CD4-positive, alpha-beta T cell treated with Interleukin-2 at 100 ng/mL for 4 hours (primary cell): ENCODE measurements at places on chromosomes 1 and 21.
A peak's percentile ranks its signal among the peaks of the same experiment; 100 is the strongest.

DNA sequence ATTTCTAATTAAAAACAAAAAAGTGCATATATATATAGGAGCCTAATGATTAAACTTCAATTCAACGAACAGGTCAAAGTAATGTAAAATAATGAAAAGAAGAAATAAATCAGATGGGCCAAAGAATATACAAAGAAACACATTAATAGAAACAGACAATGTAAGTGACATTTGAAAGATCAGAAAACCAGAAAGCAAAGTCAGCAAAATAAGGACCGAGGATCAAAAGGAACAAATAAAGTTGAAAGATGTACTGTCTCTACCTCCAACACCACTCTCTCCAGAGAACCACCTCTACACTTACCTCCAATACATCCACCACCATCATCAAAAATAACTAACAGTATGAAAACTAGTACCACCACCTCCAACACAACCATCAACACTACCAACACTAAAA lies 1226.3 kb upstream of the NCAM2 start:
- DNase-seq, result no peak

GRCh38 chr1:59477286-59477685 lies 180.4 kb downstream of the FGGY start:
- DNase-seq, result peak; percentile 21

GRCh38 chr1:63829349-63830327 lies 55.8 kb downstream of the ROR1 start:
- no peak for DNase-seq

DNA sequence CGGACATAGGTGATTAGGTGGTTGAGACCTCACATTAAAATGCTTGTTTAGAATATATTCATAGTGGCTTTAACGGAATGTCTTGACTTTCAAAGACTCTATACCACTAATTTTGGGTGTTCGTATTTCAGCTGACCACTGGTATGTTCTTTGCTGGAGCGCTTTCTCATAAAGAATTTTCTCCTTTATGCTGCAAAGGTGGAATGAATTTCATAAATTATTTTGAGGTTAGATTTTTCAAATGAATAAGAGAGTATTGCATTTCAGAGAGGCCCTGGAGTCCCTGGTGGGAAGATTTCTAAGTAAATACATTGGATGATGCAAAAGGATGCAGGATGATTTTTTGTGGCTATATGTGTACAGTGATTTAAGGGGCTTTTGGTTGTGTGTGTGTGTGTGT lies 55.8 kb downstream of the HUNK start:
- no peak for DNase-seq

- DNase-seq, result no peak
These were observed 349.6 kb downstream of the MATN1 start for GRCh38 chr1:30373471-30374399.

DNA sequence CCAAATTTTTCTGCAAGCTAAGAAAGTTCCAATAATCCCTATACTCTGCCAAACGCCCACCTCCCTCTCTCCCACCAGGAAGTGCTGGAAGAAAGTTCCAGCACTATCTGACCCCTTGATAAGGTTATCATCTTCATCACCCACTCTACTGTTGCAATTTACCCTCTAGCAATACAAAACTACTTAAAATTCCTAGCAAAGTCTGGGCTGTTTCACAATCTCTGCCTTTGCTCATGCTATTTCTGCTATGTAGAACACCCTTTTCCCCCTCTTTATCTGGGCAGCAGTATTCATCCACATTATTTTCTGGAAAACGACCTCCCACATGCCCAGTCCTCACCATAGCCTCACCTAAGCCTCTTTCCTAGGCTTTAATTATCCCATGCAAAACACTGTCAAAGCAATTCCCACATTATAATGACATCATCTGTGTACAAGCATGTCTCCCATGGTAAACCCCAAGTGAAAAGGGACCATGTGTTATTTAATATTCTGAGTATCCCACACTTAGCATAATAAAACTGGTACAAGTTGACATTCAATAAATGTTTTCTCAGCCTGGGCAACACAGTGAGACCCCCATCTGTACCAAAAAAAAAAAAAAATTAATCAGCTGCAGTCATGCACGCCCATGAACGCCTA lies 12.0 kb downstream of the F11R start:
- no peak for DNase-seq

GRCh38 chr1:65440915-65441314 lies 20.4 kb downstream of the LEPR start:
- DNase-seq, result no peak

- DNase-seq, result no peak
These were observed 335.3 kb upstream of the KAZN start for GRCh38 chr1:14263225-14263624.

DNA sequence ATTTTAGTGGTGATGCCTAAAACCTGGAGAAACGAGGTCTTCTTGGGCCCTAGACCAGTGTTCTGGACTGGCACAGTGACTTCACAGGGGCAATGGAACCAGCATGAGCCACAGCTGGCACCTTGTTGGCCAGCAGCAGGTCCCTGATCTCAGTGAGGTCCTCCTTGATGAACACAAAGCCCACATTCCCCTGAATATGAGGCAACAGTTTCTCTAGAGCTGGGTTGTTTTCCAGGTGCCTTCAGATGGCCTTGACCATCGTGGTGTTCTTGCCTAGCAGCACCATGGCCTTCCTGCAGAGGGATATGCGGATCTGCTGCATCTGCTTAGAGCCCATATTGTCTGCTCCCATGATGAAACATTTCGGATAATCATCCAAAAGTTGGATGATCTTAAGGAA lies 44.9 kb upstream of the RAB3GAP2 start:
- no peak for DNase-seq

GRCh38 chr1:94022471-94023189 lies 98.3 kb downstream of the ABCA4 start:
- no peak for DNase-seq

DNA sequence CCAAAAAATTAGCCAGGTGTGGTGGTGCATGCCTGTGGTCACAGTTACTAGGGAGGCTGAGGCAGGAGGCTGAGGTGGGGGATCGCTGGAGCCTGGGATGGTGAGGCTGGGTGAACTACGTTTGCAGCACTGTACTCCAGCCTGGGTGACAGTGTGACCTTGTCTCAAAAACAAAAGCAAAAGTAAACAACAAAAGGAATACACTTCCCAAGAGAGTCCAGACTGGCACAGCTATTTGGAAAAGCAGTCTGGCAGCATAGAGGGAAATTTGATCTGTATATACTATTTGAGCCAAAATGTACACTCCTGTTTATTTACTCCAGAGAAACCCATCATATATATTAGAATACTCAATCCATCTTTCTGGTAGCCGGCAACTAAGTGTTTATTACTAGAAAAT lies 107.0 kb upstream of the HMCN1 start:
- no peak for DNase-seq

GRCh38 chr1:231806623-231807495 lies 180.3 kb downstream of the DISC1 start:
- DNase-seq, result peak; percentile 9

GRCh38 chr1:82783044-82783443 lies 982.3 kb downstream of the ADGRL2 start:
- DNase-seq, result no peak

DNA sequence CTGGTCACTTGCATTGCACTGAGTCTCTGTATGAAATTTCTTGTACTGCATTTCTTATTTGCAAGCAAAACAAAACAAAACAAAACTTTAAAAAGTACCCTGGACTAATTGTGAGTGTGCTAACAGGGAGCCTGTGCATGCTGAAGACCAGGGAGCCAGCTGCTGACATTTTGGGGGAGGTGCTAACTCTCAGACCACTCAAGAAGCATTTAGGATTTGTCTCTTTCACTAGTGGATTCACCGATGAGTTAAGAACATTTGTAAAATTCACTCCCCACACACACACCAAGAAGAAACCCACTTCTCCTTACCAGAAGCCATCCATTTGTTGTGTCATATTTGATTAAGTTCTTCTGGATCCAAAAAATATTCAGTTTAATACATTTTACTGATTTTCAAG lies 95.7 kb upstream of the C1orf105 start:
- no peak for DNase-seq

- DNase-seq, result no peak
These were observed 4.5 kb downstream of the MAP7D1 start for GRCh38 chr1:36160388-36160948.

DNA sequence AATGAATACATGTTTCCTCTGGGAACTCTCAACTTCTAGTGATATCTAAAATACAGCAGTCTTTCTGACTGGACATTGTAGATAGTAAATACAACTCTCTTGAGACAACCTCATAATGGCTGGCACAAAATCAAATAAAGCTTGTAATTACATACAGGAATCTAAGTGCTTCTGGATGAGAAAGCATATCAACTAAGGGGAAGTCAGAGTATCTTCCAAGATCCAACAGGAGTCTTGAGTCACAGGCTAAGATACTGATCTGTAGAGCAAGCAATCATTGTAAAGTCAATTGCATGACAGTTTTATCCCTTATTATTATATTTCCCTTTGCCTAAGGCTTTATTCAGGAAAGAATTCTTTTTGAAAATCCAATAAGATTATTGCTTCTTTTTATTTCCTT lies 249.9 kb downstream of the LRRIQ3 start:
- no peak for DNase-seq

DNA sequence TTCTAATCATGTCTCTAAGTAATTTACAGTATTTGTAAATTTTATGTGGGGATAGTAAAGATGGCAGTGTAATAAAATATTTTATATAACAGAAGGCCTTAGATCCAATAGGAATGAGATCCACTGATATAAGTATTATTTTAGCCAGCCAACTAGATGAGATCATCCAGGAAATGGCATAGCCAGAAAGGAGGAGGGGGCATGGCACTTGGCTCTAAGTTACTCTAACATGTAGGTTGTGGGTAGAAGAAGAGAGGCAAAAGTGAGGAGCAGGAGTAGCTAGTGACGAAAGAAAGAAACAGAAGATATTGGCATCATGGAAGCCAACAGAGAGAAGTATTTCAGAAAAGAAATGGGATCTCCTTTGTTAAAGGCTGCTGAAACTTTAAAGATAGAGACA lies 426.1 kb downstream of the PTPRC start:
- no peak for DNase-seq

DNA sequence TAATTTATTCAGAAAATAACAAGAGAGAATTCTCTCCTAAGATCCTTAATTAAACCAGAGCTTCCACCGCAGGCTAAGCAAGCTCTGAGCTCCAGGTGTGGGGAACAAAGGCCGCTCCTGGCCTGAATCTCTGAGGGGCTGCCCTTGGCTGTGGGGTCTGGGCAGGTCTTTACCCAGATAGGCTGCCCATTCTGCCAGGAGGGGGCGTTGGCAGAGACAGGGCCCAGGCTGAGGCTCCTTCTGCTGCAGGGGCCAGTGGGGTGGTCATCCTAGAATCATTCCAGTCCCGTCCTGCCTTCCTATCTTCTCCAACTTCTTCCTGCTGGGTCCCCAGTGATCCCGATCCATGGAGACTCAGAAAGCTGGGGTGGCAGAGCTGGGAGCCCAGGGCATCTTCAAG lies 82.9 kb upstream of the POU3F1 start:
- DNase-seq, result no peak

DNA sequence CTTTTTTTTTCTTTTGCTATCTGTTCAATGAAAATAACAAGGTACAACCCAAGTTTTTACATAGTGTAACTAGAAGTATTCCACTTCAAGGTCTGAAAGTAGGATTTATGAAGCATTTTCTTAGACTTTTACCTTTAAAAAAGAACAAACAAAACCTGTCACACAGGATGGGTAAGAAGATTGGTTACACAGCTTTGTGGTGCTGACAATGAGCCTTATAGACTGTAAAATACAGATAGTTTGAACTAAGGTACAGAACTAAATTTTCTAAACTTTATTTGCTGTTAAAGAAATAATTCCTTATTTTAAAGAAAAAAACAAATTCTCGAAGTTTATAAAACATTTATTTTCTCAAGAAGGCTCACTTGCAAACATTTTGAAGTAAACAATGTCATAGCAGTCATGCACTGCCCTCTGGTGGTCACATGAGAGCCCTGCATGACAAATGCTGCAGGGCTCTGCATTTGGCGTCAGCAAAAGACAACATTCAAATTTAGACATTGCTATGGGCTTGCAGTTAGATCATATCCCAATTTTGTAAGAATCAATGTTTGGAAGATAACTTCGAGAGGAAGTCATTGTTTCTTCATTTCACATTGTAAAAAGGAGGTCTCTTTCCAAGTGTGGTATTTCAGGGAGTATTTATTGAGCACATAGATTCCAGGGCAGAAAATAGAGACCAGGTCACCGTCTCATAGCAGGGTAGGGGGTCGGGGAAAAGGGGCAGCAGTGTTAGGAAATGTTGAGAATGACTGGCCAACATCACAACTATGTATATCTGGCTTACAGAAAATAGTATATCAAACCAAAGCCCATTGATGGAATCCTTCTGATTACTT lies 115.3 kb upstream of the FMN2 start:
- DNase-seq, result peak; percentile 52

DNA sequence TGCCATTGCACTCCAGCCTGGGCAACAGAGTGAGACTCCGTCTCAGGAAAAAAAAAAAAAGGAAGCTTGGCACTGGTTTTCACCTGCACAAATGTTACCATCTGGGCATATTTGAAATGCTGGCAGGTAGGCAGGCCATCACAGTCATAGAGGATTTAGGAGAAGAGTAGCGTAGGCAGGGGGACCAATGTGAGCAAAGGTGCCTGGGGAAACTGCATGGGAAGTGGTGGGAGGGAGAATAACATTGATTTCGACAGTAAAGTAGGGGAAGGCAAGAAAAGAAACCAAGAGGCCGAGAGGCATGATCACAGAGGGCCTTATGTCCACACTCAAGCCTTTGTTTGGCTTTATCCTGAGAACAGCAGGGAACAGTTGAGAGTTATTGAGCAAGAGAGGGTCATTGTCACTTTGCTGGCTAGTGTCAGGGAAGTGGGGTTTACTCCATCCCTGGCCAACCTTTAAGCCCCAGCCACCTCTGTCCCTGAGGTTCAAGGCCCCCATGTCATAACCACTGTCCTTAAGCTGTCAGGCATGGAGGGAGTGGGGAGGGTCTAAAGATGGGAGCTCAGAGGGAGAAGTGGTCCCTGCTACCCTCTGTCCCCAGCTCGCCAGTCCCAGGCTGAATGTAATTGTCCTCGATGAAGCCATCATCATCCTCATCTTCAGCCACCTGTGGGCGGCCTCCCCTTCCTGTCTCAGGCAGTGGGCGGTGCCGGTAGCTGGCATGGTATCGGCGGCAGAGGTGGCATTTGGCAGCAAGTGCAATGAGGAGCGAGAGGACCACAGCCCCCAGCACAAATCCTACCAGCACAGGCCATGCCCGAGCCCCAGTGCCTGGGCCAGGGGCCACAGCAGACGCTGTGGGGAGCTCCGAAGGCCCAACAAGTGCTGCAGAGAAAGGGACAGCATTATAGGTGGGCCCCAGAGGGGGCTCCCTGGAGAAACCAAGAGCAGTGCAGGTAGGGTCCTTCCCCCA lies 2.9 kb downstream of the C1orf210 start:
- no peak for DNase-seq
